ENCODE measurements at places on chromosomes 2 and 18.

DNA sequence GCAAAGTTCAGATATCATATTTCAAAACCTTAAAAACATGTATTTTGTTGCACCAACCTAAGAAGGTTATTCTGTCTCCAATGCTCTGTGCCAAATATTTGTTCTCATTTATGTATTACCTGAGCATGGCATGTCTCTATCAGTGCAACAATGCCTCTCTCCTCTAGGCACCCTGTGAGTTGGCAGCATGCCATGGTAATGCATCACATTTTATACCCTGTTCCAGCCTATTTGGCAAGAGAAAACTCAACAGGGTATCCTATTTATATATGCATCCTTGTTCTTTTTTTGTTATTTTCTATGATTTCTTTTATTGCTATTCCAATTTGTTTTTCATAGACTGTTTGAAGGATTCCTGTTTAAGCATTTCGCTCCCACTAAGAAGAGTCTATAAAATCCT lies 126.3 kb upstream of the NRXN1 start:
- DNase-seq = no peak

- no peak for DNase-seq
Observed at GRCh38 chr2:10632230-10632629, 57.5 kb downstream of the NOL10 start.

DNA sequence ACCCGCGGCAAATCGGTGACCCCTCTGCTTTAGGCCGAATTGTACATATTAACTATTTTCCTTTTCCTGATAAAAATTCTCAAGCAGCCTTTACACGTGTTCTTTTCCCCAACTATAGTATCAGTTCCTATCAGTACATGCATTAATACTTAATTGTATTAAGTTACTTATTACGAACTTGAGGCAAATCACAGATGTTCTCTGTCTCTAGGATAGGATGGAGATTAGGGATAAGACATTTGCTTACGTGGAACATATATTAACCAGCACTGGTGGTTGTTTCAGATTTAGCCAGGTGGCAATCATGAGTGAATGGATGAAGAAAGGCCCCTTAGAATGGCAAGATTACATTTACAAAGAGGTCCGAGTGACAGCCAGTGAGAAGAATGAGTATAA lies 675 bp downstream of the GEMIN6 start:
- no peak for DNase-seq

DNA sequence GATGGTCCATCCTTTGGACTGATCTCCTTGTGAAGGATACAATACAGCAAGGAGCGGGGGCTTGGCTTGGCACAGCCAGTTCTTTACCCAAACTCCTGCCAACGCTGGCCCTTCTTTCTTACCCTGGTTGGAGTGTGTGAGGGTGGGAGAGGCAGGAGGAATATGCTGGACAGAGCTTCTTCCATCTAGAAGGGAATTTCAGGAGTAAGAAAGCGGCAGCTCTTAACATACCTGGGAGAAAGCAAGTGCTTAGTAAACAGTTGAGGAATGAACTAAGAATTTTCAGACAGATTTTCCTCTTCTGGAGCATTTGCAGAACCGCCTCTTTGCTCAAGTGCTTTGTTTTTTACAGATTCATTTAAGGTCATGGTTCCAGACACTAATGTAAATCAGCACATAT lies 72.8 kb downstream of the NEDD4L start:
- DNase-seq = no peak

DNA sequence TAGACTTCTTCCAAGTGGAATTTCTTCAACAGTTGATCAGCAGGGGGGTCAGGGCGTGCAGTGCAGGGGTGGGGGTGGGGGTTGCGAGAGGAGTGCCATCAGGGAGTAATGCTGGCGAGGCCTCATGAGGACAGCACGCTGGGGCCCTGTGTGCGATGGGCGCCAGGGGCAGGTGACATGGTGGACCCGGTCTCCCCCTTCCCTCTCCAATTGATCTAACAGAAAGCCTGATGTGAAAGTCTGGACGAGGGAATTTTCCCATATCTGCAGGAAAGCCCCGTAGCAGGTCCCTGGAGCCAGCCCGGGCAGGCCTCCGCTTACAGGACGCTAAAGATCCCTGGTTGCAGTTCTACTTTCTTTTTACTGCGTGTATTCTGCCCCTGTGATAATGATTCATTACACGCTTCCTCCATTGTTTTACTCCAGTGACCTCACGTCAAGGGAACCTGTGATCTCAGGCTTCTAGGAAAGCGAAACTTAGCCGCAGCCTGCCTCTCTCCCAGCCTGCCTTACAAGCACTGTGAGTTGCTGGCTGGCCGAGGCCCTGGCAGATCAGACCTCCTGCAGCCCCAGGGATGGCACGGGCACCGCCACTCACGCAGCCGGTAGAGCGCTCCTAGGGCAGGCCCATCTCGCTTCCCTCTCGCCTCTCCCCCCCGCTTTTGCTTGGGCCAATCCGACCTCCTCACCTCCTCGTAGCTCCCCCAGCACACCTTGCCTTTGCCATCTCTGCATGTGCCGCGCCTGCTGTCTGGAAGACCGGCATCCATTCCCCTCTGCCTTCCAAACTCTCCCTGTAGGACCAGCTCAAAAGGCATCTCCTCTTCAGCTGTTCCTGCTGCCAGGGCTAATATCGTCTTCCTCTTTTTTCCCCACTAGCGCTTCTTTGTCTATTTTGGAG lies 19.2 kb downstream of the NEURL3 start:
- peak; percentile 60 for DNase-seq

- DNase-seq = no peak
Observed at GRCh38 chr2:58860586-58860985, 619.5 kb upstream of the FANCL start.

GRCh38 chr2:20880221-20880771 lies 57.4 kb upstream of the LDAH start:
- DNase-seq = no peak

GRCh38 chr2:197076652-197077051 lies 150.1 kb upstream of the PGAP1 start:
- no peak for DNase-seq

Data from GM12891 (cell line).